ENCODE measurements at places on chromosomes 13 and 19. TPM values are rescaled to one million over a fixed set of nuclear protein-coding genes. Genes with fewer than 3 reads are reported as not detected.

MEIOSIN gene
- total RNA-seq: not detected

SIGLEC10 gene
- not detected for total RNA-seq

ELSPBP1 gene
- total RNA-seq: not detected

PSG7 gene
- total RNA-seq: not detected

KL gene
- not detected for total RNA-seq

CEACAM5 gene
- 11.6 TPM for total RNA-seq

ACP5 gene
- total RNA-seq: 26.2 TPM

CLEC4M gene
- not detected for total RNA-seq

CAMSAP3 gene
- total RNA-seq: 7.0 TPM

MBD3L2 gene
- total RNA-seq: not detected

PEX11G gene
- total RNA-seq: 3.8 TPM

SIGLEC8 gene
- total RNA-seq: not detected

KBTBD7 gene
- 9.5 TPM for total RNA-seq

OR10H1 gene
- not detected for total RNA-seq

LPAR2 gene
- total RNA-seq: 5.6 TPM

ZNF468 gene
- total RNA-seq: 132 TPM

FCER2 gene
- not detected for total RNA-seq

LYL1 gene
- 1.3 TPM for total RNA-seq

OR7C2 gene
- not detected for total RNA-seq

NDUFB7 gene
- 192 TPM for total RNA-seq

TRPM4 gene
- 11.1 TPM for total RNA-seq

OVOL3 gene
- not detected for total RNA-seq

SLC10A2 gene
- not detected for total RNA-seq

PTPRH gene
- total RNA-seq: 3.9 TPM

NLRP9 gene
- total RNA-seq: not detected

MAP4K1 gene
- not detected for total RNA-seq

PRTN3 gene
- not detected for total RNA-seq

KBTBD6 gene
- total RNA-seq: 4.6 TPM

SLC25A41 gene
- total RNA-seq: not detected

CPB2 gene
- not detected for total RNA-seq

ZNF599 gene
- 1.9 TPM for total RNA-seq
